Endothelial cell of umbilical vein (primary cell): ENCODE measurements at places on chromosomes 11 and 22. TPM values are rescaled to one million over a fixed set of nuclear protein-coding genes. Genes with fewer than 3 reads are reported as not detected.
A peak's percentile ranks its signal among the peaks of the same experiment; 100 is the strongest.

GRCh38 chr11:111944651-111945051 is 7.5 kb downstream of the DIXDC1 start:
- H3K27ac ChIP-seq, result peak overlapping the region; percentile 89
- H3K4me1 ChIP-seq, result peaks cover 48% of the 10 kb centered on the region
- H3K27me3 ChIP-seq, result no peaks in the 10 kb centered on the region
- DNase-seq, result peak; percentile 96
- no peak overlapping the region for H3K4me3 ChIP-seq

The CNIH2 gene
- total RNA-seq, result 0.78 and 1.2 TPM in 2 replicates

The CHRDL2 gene
- total RNA-seq, result not detected in 2 replicates

DNA sequence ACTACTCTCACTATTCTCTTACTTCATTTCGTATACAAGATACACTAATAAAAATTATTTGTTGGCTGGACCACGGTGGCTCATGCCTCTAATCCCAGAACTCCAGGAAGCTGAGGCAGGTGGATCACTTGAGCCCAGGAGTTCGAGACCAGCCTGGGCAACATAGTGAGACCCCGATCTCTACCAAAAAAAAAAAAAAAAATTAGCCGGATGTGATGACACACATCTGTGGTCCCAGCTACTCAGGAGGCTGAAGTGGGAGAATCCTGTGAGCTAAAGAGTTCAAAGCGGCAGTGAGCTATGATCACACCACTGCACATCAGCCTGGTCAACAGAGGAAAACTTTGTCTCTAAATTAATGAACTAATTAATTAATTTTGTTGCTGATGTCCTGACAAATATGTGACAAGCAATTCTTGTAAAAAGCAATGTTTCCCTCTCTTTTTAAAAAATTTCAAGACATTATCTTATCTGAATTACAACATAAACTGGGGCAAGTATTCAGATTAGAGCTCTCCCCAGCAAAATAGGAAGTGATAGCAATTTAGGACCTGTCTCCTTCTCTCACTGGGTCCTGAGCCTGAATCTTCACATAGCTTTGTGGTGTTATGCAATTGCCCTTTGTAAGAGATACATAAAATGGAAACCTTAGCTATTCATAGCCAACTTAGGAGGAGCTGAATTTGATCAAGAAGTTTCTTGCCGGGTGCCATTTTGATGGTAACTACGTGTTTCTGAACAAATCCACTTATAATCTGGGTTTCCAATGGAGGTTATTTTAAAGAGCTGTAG is 17.6 kb upstream of the TMA7B start:
- H3K36me3 ChIP-seq, result no peaks in the 10 kb centered on the region
- peaks cover 4% of the 10 kb centered on the region for H3K27me3 ChIP-seq
- no peak overlapping the region for H3K4me3 ChIP-seq
- DNase-seq, result no peak
- no peaks in the 10 kb centered on the region for H3K4me1 ChIP-seq

GRCh38 chr11:6360183-6360582 is 30.1 kb upstream of the SMPD1 start:
- no peak overlapping the region for H3K4me3 ChIP-seq
- no peak for DNase-seq
- peaks cover 2% of the 10 kb centered on the region for H3K4me1 ChIP-seq
- H3K36me3 ChIP-seq, result no peaks in the 10 kb centered on the region

The MRGPRF gene
- total RNA-seq, result not detected in 2 replicates

- no peaks in the 10 kb centered on the region for H3K36me3 ChIP-seq
- no peak for DNase-seq
- no peaks in the 10 kb centered on the region for H3K27me3 ChIP-seq
- no peak overlapping the region for H3K27ac ChIP-seq
- peaks cover 23% of the 10 kb centered on the region for H3K4me1 ChIP-seq
Measured at GRCh38 chr11:109974523-109974922, 118.7 kb upstream of the ZC3H12C start.

DNA sequence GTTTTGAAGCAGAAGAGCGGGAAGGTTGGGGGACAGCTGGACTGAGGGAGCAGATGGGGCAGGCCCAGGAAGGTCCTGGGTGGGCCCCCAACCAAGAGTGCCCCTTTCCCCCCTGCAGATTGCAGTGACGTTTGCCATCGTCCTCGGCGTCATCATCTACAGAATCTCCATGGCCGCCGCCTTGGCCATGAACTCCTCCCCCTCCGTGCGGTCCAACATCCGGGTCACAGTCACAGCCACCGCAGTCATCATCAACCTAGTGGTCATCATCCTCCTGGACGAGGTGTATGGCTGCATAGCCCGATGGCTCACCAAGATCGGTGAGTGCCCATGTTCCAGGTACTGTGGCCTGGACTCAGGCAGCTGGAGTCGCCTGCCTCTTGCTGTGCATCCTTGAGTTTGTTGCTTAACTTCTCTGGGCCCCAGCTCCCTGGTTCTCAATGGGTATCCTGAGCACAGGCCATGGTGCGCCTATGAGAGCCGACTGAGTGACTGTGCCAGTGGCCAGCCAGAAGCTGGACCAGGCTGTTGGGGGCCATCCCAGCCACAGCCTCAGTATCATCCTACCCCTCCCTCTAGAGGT is 42.0 kb upstream of the FADD start:
- DNase-seq, result no peak
- H3K27ac ChIP-seq, result no peak overlapping the region
- H3K36me3 ChIP-seq, result no peaks in the 10 kb centered on the region
- no peaks in the 10 kb centered on the region for H3K27me3 ChIP-seq

DNA sequence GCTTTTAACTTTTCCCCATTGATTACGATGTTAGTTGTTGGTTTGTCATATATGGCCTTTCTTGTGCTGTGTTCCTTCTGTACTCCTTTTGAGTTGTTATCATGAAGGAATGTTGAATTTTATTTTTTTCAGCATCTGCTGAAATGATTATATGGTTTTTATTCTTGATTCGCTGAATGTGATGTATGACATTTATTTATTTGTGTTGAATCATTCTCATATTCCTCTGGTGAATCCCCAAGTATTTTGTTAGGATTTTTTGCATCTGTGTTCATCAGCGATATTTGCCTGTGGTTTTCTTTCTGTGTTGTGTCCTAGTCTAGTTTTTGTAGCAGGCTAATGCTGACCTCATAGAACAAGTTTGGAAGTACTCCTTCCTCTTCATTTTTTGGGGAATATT is 78.2 kb downstream of the GGT1 start:
- peaks cover 7% of the 10 kb centered on the region for H3K27me3 ChIP-seq
- H3K4me3 ChIP-seq, result no peak overlapping the region
- no peaks in the 10 kb centered on the region for H3K4me1 ChIP-seq
- no peak for DNase-seq
- no peaks in the 10 kb centered on the region for H3K36me3 ChIP-seq
- no peak overlapping the region for H3K27ac ChIP-seq

GRCh38 chr22:40107851-40108378 is 69.8 kb upstream of the TNRC6B start:
- H3K4me3 ChIP-seq, result no peak overlapping the region
- DNase-seq, result no peak
- H3K27me3 ChIP-seq, result no peaks in the 10 kb centered on the region
- no peaks in the 10 kb centered on the region for H3K36me3 ChIP-seq
- H3K4me1 ChIP-seq, result no peaks in the 10 kb centered on the region

DNA sequence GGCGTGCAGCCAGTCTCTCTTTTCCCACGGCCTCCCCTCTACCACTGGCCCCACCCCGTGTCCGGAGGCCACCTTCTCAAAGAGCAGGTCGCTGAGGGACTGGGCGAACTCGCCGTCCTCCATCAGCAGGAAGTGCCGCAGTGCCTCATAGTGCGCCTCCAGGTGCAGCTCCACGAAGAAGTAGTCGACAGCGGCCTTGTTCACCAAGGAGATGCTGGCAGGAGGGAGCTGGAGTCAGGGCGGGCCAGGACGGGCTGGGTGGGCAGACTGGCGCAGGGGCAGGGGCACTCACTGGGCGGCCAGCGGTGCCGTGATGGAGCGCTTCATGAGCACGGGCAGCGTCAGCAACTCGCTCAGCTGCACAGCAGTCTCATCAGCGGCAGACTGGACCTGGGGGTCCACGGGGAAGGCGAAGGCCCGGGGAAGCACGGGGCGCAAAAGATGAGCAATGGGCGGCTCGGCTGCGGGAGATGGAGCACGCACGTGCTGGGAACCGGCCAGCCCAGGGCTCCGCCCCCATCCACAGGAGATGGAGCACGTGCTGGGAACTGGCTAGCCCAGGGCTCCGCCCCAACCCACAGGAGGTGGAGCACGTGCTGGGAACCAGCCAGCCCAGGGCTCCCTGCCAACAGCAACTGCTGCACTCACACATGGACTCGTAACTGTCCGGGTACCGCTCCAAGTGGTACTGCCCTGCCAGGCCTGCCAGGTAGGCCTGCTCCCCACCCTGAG is 18.4 kb downstream of the SELENOO start:
- DNase-seq, result peak; percentile 78
- peaks cover 67% of the 10 kb centered on the region for H3K36me3 ChIP-seq
- no peak overlapping the region for H3K27ac ChIP-seq
- no peaks in the 10 kb centered on the region for H3K4me1 ChIP-seq

- DNase-seq, result no peak
- H3K36me3 ChIP-seq, result no peaks in the 10 kb centered on the region
- no peaks in the 10 kb centered on the region for H3K4me1 ChIP-seq
- no peak overlapping the region for H3K4me3 ChIP-seq
- H3K27ac ChIP-seq, result no peak overlapping the region
Measured at GRCh38 chr11:36464720-36465119, 45.4 kb downstream of the TRAF6 start.

DNA sequence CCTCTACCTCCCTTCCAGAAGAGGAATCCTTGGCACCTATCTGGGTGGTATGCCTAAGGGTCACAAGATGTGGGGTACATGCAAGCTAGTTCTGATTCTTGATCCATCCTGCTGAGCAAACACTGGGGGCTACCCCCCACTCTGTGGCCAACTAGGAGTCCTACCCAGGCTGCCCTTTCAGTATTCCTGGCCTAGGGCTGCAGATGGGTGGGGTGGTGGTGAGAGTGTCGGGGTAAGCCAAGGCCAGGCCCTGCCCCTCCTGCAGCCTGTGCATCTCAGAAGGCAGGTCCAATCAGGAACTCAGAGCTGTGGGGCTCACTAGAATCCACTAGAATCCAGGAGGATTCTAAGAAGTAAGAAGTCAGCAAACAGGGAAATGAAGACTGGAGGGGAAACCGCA is 10.9 kb downstream of the SSH3 start:
- no peak overlapping the region for H3K27ac ChIP-seq
- DNase-seq, result no peak
- no peaks in the 10 kb centered on the region for H3K27me3 ChIP-seq
- peaks cover 6% of the 10 kb centered on the region for H3K4me1 ChIP-seq
- H3K4me3 ChIP-seq, result no peak overlapping the region
- peaks cover 2% of the 10 kb centered on the region for H3K36me3 ChIP-seq

- H3K4me1 ChIP-seq, result peaks cover 24% of the 10 kb centered on the region
- DNase-seq, result peak; percentile 78
- no peaks in the 10 kb centered on the region for H3K27me3 ChIP-seq
- peak overlapping the region; percentile 62 for H3K27ac ChIP-seq
Measured at GRCh38 chr11:124717786-124718651, 21.7 kb upstream of the NRGN start.

- H3K4me1 ChIP-seq, result peaks cover 29% of the 10 kb centered on the region
- H3K27ac ChIP-seq, result no peak overlapping the region
- no peak for DNase-seq
- no peaks in the 10 kb centered on the region for H3K36me3 ChIP-seq
- H3K4me3 ChIP-seq, result no peak overlapping the region
Measured at GRCh38 chr11:10608584-10608983, 40.1 kb upstream of the LYVE1 start.

DNA sequence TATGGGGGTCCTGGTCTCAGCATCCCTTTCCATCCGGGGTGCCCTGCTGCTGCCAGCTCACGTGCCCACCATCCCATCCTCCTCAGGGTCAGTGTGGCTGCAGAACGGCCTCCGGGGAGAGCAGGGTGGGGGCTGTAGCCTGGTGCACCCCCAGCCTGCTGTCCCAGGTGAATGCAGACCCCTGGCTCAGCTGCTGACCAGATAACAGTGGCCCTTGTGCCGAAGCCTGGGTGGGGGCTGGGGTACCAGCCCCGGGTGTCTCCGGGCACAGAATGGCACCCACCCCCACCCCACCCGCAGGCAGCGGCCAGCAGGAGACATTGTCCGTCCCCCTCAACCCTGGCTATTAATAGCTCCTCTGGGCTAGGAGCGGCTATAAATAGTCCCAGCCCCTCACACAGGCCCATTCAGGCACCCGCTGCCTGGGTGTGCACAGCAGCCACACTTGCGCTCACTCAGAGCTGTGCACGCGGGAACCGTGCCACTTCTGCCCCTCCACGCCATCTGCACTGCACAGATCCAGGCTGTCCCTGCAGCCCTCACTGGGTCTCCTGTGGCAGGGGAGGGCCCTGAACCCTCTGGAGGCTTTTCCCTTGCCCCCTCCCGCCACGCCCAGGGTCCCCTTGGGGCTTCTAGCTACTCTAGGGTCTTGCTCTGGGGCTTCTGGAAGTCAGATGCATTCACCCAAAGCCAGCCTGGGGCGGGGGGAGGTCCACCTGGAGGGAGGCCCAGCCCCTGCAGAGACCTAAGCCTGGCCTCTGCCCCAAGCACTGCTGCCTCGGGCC is 18.7 kb downstream of the CRELD2 start:
- peak; percentile 60 for DNase-seq
- no peaks in the 10 kb centered on the region for H3K27me3 ChIP-seq
- peaks cover 50% of the 10 kb centered on the region for H3K4me1 ChIP-seq

The RIC3 gene
- not detected in 2 replicates for total RNA-seq

DNA sequence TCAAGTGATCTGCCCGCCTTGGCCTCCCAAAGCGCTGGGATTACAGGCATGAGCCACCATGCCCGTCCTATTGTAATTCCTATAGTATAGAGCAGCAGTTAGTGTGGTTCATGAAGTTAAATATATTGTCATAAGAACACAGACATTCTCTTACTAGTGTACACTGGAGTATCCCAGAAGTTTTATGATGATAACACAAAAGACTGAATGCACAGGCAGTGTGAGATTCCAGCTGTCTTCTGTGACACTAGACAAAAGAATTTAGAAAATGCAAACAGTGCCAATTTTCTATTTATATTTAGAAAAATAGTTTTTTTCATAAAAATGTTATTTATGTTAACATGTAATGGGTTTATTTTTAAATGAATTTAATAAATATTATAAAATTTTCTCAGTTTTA is 39.4 kb upstream of the RBX1 start:
- H3K4me1 ChIP-seq, result no peaks in the 10 kb centered on the region
- H3K36me3 ChIP-seq, result no peaks in the 10 kb centered on the region
- no peak overlapping the region for H3K27ac ChIP-seq
- no peaks in the 10 kb centered on the region for H3K27me3 ChIP-seq
- no peak for DNase-seq
- no peak overlapping the region for H3K4me3 ChIP-seq
